Panc1 (cell line): ENCODE measurements at places on chromosomes 16 and 17. TPM values are rescaled to one million over a fixed set of nuclear protein-coding genes. Genes with fewer than 3 reads are reported as not detected.

DNA sequence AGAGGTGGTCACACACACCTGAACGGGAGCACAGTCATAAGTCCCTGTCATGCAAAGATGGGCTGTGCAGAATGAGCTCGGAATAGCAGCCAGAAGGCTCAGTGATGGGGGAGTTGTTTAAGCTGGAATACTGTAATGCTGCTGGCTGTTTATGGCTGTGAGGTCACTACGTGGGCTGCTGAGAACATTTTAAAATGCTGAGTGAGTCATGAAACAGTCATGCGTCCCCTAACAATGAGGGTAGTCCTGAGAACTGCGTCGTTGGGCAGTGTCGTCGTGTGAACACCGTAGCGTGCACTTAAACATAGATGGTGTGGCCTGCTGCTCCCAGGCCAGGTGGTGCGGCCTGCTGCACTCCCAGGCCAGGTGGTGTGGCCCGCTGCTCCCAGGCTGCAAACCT lies 39.7 kb downstream of the TBCD start:
- DNase-seq = no peak

Gene GSG1L
- total RNA-seq = 0.08 TPM

DNA sequence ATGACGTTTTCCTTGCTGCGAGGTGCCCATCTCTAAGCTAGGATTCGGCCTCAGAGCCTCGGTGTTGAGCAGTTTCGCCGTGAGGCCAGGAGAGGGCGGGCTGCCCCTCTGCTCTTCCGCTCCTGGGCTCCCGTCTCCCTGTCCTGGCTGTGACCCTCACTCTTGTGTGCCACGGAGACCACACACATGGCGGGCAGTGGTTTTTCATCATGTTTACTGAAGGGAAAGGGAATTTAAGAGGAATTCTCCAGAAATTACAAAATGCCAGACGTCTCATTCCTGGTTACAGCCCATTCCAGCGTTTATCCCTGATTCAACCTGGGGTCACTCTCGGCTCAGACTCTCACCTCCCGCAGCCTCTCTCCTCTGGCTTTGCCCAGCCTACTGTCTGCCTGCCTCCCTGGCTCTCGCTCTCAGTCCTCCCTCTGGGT lies 96.8 kb upstream of the ELAC2 start:
- peak; percentile 7 for DNase-seq

Gene TSR1
- 44.7 TPM for total RNA-seq

Gene OTOP3
- not detected for total RNA-seq

DNA sequence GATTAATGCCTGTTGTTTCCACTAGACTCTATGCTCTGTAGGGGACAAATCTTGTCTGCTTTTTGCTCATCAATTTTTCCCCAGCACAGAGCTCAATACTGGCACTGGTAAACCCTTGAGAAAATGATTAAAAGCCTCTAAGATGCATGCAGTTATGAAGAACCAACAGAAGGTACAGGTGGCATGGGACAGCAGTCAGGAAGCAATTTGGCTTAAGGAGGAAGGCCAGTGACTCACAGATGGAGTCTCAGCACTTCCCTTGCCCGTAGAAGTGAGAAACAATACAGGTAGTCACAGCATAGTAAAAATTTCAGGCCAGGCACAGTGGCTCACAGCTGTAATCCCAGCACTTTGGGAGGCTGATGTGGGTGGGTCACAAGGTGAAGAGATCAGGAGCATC lies 504.7 kb upstream of the RBFOX1 start:
- DNase-seq = no peak

Gene DNAI2
- total RNA-seq = not detected

DNA sequence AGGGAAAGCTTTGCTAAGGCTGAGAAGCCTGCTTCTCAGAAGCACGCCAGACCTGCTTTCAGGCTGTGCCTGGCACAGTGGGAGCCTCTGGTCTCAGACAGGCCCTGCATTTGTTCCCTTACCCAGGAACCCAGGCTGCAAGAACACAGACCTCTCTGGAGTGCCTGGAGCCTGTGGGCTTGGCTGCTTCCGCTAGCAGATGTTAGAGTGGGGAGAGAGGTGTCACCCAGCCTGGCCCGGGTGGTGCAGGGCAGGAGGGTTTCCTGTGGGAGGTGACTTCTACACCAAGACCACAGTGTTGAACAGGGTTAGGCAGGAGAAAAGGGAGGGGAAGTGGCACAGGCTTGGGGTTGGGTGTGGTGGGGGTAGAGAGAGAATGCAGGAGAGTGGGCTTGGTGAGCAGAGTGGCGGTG lies 35.8 kb upstream of the ADGRG1 start:
- DNase-seq = no peak

DNA sequence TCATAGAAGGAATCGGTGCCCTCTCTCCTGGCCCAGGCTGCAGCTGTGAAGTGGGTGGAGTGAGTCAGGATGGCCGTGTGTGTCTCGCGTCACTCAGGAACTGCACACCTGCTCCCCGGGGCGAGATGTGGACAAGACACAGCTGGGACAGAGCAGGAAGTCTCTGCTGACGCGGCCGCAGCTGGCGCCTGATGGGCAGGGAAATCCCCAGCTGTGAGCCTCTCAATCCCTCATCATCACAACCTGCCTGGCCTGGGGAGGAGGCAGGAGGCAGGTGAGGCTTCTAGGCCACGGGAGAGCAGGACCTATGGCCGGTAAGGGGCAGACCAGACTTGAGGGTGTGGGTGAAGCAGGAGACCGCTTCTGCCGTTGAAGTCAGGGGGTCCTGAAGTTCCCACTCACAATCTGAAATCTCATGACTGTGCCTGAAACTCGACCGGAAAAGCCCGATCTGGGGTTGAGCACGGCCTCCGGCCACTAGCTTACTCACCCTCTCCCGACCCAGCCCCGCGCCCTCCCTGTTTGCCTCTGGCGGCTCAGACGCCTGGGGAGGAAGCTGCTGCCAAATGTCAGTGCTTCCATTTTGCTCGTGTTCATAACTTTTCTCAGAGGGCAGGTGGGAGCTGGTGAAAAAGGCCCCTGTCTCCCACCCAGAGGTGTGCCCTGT lies 1.1 kb upstream of the TRPV3 start:
- no peak for DNase-seq

- peak; percentile 91 for DNase-seq
Observed at GRCh38 chr17:7436556-7437368, 1.5 kb downstream of the TMEM102 start.

DNA sequence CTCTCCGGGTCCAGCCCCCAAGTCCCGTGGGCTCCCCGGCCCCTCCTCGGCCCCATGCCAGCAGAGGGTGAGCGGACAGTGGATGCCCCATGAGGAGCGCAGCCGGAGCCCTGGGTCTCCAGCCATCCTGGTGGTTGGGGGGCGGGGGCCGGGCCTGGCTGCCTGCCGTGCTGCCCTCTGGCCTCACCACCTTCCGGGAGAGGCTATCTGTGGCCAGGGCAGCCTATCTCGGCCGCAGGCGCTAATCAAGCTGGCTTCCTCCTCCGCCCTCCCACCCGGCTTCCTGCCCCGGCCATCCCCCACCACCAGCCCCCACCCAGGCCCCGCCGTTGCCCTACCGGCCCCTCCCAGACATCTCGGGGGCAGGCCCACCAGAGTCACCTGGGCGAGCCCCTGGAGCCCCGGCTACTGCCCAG lies 46.8 kb downstream of the ZFPM1 start:
- DNase-seq = no peak

GRCh38 chr17:32720671-32721070 lies 156.3 kb downstream of the MYO1D start:
- DNase-seq = no peak

GRCh38 chr17:73423159-73423715 lies 111.4 kb upstream of the CDC42EP4 start:
- DNase-seq = no peak

- no peak for DNase-seq
Observed at GRCh38 chr16:30481381-30481780, 8.8 kb downstream of the ITGAL start.

Gene TP53TG3F
- 0.54 TPM for total RNA-seq

- no peak for DNase-seq
Observed at GRCh38 chr16:88456356-88457292, 3.5 kb downstream of the ZFPM1 start.

DNA sequence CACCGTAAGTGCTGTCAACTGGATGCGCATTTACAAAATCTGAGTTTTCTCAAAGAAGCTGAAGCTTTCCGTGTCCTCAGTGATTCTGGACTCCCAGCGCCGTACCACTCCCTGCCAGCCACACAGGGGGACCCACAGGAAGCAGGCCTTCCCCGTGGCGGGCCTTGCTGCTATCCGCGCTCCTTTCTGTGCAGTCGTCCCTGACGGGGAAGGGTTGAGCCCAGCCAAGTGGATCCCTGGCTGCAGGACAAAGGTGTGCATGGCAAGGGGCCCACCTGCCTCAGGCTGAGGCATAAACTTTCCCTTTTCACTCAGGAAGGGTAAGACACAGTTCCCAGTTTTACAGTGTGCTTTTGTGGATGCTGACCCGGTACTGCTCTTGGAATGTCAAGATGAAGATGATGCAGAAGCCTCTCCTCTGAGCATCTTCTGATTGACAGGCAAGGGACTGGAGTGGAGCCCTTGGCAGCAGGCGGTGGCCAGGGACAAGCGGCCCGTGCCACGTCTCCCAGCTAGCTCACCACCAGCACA lies 93.0 kb downstream of the ANKRD11 start:
- DNase-seq = no peak
